ENCODE measurements at places on chromosomes 1 and 21. TPM values are rescaled to one million over a fixed set of nuclear protein-coding genes. Genes with fewer than 3 reads are reported as not detected.

Gene IGSF9
- not detected for polyA plus RNA-seq

Gene NEK2
- 8.8 TPM for polyA plus RNA-seq

Gene PADI1
- polyA plus RNA-seq, result 0.70 TPM

Gene SMCP
- not detected for polyA plus RNA-seq

Gene USP33
- polyA plus RNA-seq, result 44.2 TPM

Gene TSSK3
- polyA plus RNA-seq, result 0.39 TPM

Gene RPTN
- not detected for polyA plus RNA-seq

Gene MPZ
- polyA plus RNA-seq, result 0.69 TPM

Gene CLCA4
- not detected for polyA plus RNA-seq

Gene OR6N2
- not detected for polyA plus RNA-seq

Gene CFHR3
- polyA plus RNA-seq, result not detected

Gene GREM2
- 5.6 TPM for polyA plus RNA-seq

Gene NOS1AP
- 0.50 TPM for polyA plus RNA-seq

Gene GBP6
- not detected for polyA plus RNA-seq

Gene KANK4
- polyA plus RNA-seq, result 0.06 TPM

Gene RHD
- 0.10 TPM for polyA plus RNA-seq

Gene KRTAP13-3
- polyA plus RNA-seq, result not detected

Gene RIMKLA
- polyA plus RNA-seq, result 0.01 TPM

Gene MFSD2A
- 2.0 TPM for polyA plus RNA-seq

Gene TMOD4
- polyA plus RNA-seq, result 0.16 TPM

Gene HORMAD1
- polyA plus RNA-seq, result 0.10 TPM

Gene FAM72A
- polyA plus RNA-seq, result 2.5 TPM

Gene S100A10
- 88.4 TPM for polyA plus RNA-seq

Gene RNU1-1
- not detected for polyA plus RNA-seq

Gene CDK18
- 0.45 TPM for polyA plus RNA-seq

Gene SF3B4
- polyA plus RNA-seq, result 37.9 TPM

Gene DCDC2B
- not detected for polyA plus RNA-seq

Gene ETV3L
- polyA plus RNA-seq, result not detected

All from BJ (cell line).